DMS79 treated with DMSO at 0.1 percent for 48 hours (cell line): ENCODE measurements at places on chromosomes 16 and 17.

GRCh38 chr17:65745241-65745640 is 183.8 kb upstream of the AXIN2 start:
- no peak for DNase-seq

- no peak for DNase-seq
Observed at GRCh38 chr17:3685174-3685573, 10.8 kb downstream of the P2RX5 start.

- peak; percentile 10 for DNase-seq
Observed at GRCh38 chr17:79658811-79659207, 48.0 kb upstream of the RBFOX3 start.

DNA sequence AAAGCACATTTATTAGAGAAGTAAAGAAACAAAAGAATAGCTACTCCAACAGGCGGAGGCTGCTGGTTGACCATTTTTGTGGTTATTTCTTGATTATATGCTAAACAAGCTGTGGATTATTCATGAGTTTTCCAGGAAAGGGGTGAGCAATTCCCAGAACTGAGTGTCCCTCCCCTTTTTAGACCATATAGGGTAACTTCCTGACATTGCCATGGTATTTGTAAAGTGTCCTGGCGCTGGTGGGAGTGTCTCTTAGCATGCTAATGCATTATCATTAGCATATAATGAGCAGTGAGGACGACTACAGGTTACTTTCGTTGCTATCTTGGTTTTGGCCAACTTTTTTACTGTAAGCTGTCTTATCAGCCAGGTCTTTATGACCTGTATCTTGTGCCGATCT is 12.2 kb upstream of the HS3ST4 start:
- DNase-seq, result no peak

GRCh38 chr16:88534638-88535190 is 35.5 kb upstream of the ZC3H18 start:
- DNase-seq, result peak; percentile 1

- no peak for DNase-seq
Observed at GRCh38 chr17:65028545-65028843, 28.0 kb downstream of the GNA13 start.
